Type B pancreatic cell (in vitro differentiated cells): ENCODE measurements at places on chromosomes 2 and 18. TPM values are rescaled to one million over a fixed set of nuclear protein-coding genes. Genes with fewer than 3 reads are reported as not detected.

Gene SLC9A4
- 3.1 and 7.9 TPM in 2 replicates for total RNA-seq

Gene DYSF
- 1.7 and 4.2 TPM in 2 replicates for total RNA-seq

Gene XIRP2
- 0.19 and 0.21 TPM in 2 replicates for total RNA-seq

Gene CTNNA2
- 3.2 and 15.0 TPM in 2 replicates for total RNA-seq

Gene RFTN2
- 0.07 and 14.9 TPM in 2 replicates for total RNA-seq

Gene LRRTM4
- total RNA-seq: 5.4 and 6.5 TPM in 2 replicates

Gene HSPD1
- 375 and 473 TPM in 2 replicates for total RNA-seq
